Stimulated activated CD8-positive, alpha-beta memory T cell treated with anti-CD3 and anti-CD28 coated beads, Interleukin-12 subunit alpha, Interleukin-12 subunit beta, amount 100 ng/mL, for 1 hour (primary cell): ENCODE measurements at places on chromosomes 13 and 19.
A peak's percentile ranks its signal among the peaks of the same experiment; 100 is the strongest.

GRCh38 chr19:36265856-36266374 is 51.0 kb downstream of the ZNF146 start:
- DNase-seq = no peak

DNA sequence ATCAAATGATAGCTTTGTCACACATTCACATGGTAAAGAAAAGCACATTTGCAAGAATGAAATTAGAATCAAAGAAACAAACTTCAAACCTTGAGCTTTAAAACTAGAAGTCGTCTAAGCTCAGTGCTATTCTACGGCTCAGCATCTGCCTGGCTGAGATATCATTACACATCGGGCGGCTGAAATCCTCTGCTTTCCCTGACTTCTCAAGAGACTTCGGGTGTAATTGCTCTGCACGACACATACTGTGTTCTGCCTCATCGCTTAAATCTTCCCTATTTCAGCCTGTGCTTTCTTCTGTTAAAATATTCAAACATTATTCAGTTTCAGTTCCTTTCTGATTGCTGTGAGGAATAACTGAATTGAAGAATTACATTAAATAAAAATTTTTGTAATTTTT is 265.3 kb downstream of the NALCN start:
- DNase-seq = no peak

- peak; percentile 39 for DNase-seq
Observed at GRCh38 chr19:57103573-57104277, 16.1 kb upstream of the USP29 start.

DNA sequence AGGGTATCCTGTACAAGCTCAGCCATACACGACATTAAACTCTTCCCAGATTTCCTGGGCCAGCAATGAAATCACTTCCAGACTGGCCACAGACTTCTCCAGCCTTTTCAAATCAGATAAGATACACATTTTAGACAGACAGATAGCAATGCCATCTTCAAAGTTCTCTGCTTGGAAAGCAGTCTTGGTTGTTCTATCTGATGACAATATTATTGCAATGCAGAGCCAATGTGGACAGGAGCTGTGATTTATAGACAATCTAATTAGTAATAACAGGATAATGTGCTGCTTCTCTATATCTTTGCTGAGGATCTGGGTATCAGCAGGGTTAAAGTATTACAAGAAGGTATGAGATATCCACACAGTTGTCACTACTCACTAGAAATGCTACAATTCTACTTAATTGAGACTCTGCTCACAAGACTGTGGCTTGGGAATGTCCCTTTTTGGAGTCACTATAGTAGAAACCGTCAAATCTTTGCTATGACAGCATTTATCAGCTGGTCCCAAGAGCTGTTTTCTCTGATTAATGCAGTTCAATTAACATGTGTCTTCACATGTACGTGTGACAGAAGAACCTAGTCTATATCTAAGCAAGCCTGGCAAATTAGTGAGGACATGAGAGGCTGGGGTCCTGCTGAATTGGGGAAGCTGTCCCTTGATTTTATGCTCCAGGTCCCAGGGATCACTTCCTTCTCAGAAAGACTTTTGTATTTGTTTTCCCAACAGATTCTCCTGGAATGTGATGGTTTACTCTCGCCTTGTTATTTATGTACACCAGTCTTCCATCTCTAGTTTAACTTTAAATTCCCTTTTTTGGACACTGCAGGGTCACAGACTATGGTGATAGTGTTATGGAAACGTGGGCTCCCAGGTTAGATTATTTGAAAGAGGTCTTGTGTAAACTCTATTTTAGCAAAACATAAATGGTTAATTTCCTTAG is 68.8 kb downstream of the COL4A1 start:
- no peak for DNase-seq

DNA sequence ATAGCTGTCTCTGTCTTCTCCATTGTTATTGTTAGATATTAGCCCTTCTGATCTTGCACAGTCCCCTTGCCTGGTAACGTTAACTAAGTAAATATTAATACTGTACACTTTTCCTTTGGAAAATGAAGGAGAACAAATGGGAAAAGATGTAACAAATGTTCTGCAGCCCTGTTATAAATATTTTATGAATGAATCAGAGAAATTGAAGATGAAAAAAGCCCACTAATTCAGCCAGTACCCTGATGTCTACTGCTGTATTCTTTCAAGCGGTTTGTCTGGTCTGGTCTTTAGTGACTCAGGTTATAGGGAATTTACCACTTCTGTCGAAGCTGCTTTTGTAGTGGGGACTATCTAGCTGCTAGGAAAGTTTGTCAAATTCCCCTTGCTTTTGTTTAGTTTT is 121.0 kb downstream of the COG6 start:
- no peak for DNase-seq

DNA sequence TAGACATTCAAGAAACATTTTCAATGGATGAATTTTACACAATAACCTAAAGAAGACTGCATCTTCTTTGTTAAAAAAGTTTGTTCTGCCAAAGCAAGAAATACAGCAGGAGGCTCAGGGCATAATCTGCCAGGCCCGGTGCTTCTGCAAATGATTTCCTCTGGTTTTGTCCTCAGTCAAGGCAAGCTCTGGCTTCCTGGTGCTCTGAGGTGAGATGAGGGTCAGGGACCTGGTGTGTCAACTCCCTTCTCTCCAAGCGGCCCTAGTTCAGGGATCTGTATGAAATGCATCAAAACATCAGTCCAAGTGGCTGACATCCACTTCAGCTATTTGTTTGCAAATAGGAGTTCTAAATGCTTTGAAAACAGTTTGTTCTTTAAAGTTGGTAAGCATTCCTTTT is 31.6 kb downstream of the LACC1 start:
- DNase-seq = no peak

DNA sequence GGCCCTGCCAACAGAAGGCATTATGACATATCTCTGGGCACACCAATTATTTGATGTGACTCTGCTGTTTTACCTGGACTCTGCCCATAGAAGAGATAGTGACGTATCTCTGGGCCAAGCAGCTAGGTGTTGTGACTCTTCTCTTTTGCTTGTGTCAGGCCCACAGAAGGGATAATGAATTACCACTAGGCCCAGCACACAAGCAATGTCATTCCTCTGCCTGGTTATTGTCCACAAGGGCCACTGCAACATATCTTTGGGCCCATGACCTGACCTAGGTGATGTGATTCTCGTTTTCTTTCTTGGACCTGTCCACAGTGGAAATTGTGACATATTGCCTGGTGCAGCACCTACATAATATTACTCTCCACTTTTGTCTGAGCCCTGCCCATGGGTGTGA is 65.1 kb upstream of the ZNF724 start:
- DNase-seq = no peak

- no peak for DNase-seq
Observed at GRCh38 chr19:33947265-33947964, 150.7 kb downstream of the KCTD15 start.

- DNase-seq = no peak
Observed at GRCh38 chr13:91955546-91956355, 557.3 kb downstream of the GPC5 start.

GRCh38 chr13:101979825-101980224 is 422.0 kb downstream of the FGF14 start:
- DNase-seq = no peak

GRCh38 chr19:6092329-6093286 is 17.7 kb downstream of the RFX2 start:
- DNase-seq = no peak

- no peak for DNase-seq
Observed at GRCh38 chr13:102584434-102584833, 12.4 kb upstream of the TPP2 start.

- no peak for DNase-seq
Observed at GRCh38 chr13:112831196-112831595, 137.8 kb upstream of the MCF2L start.

DNA sequence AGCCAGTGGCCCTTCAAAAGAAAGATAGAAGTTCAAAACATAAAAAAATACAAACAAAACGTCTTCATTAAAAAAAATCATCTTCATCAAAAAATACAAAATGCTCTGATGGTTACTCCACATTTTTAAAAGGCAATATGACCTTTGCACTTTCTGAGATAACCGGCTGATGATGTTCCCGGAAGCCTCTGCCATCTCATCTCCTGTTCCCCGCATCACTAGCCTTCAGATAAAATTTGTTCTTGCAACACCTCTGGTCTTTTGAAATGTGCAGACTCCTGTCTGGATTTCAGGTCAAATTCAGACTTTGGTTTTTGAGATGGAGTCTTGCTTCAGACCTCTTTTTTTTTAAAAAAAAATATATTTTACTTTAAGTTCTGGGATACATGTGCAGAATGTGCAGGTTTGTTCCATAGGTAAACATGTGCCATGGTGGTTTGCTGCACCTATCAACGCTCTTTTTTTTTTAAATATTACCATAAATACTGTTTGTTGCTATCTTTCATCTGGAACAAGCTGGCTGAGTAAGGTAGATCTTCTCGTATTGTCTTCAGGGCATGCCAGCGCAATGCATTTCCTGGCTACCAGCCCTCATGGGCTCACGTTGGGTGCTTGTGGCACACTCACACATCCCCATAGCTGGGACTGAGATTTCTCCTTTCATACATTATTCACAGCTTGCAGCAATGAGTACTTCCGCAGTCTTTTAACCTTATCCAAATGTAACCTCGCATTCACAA is 418.9 kb upstream of the ARGLU1 start:
- DNase-seq = no peak

- DNase-seq = no peak
Observed at GRCh38 chr13:110304256-110304655, 2.7 kb downstream of the COL4A1 start.

DNA sequence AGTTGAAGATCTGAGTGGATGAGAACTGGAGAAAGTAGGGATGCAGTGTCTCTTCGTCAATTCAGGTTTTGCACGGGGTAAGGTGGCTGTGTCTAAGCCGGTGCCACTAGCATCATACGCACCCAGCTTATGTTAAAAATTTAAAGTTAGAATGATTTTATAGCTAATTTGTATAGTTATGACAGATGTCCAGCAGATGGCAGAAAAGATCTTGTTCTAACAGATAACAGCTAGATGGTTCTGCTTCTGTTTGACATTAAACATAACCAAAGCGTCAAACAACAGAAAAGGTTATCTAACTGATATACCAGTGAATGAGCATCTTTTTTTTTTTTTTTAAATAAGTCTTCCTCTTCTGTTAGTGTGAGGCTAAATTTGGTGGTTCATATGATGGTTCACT is 18.8 kb upstream of the EDDM13 start:
- DNase-seq = no peak

DNA sequence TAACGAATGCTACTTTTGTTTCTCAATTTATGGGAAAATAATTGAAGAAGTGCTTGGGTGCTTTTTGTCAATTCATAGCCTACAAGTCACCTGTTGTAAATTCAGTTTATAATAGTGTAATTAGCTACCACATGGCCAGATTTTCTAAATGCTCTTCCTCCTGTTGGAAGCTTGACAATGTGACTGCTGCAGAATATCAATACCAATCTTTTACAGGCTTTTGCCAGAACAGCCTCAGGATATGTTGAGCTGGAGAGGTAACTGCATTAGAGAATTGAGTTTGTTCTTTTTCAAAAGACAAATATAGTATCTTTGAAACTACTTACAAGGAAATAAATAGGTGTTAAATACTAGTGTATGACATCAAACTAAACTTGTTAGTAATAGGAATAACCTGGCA is 277.8 kb downstream of the POU4F1 start:
- DNase-seq = no peak

- no peak for DNase-seq
Observed at GRCh38 chr13:23984546-23984945, 87.2 kb upstream of the C1QTNF9B start.

- no peak for DNase-seq
Observed at GRCh38 chr13:25682276-25682675, 310.5 kb downstream of the ATP8A2 start.

GRCh38 chr19:19054315-19054938 is 9.4 kb upstream of the SLC25A42 start:
- DNase-seq = no peak

DNA sequence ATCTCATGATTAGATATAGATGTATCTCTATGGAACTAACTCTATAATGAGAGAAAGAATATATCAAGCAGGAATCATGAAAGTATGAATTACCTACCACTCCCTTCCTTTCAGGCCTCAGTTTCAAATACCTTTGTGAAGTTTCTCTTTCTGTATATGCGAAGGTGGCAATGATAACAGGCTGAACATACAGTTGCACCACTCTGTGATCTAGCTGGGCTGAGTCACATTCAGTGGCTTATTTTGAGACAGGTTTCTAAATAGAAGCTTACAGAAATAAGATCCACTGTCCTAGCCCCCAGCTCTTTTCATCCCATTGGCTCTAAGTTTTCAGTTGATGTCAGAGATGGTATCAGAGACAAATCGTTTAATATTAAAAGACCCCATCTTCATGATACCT is 662.0 kb downstream of the SLITRK1 start:
- no peak for DNase-seq

DNA sequence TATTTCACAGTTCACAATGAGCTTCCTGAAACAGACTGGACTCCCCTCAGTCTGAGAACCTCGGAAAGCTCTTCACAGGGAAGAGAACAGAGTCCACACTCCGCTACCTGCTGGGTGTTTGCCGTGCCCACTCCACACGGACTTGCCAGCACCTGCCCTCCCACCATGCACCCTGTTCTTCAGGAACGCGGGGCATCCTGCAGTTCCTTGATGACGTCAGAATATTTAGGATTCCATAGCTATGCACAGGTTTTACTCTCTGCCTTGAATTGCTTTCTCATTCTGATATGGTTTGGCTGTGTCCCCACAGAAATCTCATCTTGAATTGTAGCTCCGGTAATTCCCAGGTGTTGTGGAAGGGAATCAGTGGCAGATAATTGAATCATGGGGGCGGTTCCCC is 74.4 kb upstream of the FARP1 start:
- no peak for DNase-seq

GRCh38 chr13:67568205-67568604 is 338.1 kb upstream of the PCDH9 start:
- no peak for DNase-seq

DNA sequence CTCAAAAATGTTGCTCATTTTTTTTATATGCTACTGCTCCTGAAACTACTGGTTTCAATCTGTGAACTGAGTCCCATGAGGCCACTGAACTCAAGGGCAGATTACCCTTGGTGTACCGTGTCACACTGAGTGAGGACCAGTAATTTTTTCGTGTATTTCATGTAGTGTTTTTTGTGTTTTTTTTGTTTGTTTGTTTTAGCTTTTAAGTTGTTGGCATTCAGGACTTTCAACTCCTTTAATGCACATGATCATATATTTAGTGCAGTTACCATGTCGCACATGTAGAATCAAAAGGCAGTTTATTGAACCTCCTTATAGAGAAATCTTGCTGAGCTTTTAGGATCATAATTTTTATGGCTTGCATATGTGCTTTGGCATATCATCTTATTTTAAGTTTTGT is 58.0 kb downstream of the TPT1 start:
- no peak for DNase-seq

- no peak for DNase-seq
Observed at GRCh38 chr19:39351537-39352064, 9.4 kb downstream of the SAMD4B start.
